ENCODE measurements at places on chromosomes 3 and 15.

DNA sequence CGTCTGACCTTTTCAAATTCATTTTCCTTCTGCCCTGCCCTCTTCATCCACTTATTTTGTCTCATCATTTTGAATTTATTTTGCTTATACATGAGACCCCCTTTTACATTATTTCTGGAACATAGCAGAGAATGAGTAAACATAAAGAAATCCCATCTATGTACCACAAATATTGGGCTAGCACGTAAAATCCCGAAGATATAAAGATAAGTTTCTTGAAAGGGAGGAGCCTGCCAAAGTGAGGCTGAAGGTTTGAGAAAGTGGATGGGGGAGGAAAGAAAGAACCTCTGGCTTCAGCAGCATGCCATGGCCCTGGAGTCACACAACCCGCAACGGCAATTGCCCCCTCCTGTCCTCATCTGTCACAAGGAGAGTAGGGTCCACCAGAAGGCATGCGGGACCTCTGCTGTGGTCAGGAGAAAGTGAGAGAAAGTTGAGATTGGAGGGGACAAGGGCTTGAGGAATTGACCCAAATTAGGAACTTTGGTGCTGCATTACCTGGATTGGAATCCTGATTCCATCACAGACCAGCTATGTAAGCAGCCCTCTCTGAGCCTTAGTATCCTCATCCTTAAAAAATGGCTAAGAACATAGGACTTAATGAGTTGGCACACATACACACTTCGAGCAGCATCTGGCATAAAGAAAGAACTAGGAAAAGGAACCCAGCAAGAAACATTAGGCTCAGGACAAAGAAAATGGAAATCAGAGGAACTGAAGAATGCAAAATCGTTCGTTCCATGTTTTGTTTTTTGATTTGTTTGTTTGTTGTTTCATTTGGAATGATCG, 53.7 kb upstream of the GYG1 start:
- no peak for DNase-seq

DNA sequence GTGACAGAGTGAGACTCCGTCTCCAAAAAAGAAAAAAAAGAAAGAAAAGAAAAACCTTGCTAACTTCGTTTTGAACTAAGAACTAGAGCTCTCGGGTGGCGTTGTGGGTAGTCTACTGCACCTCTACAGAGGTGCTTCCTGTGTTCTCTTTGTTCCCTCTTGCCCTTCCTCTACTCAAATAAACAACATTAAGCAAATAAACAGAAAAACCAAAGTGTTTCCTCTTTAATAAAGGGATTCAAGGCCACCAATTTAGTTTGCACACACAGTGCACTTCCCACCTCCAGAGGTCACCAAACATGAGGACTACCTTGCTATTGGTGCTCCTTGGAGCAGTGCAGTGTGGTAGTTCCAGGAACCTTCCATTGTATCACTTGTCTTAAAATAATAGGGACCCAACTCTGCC, 354.2 kb upstream of the TBL1XR1 start:
- DNase-seq = no peak

GRCh38 chr3:178318340-178318739, 217.9 kb upstream of the KCNMB2 start:
- no peak for DNase-seq

- DNase-seq = no peak
Observed at GRCh38 chr15:77584201-77584600, 48.5 kb downstream of the LINGO1 start.

DNA sequence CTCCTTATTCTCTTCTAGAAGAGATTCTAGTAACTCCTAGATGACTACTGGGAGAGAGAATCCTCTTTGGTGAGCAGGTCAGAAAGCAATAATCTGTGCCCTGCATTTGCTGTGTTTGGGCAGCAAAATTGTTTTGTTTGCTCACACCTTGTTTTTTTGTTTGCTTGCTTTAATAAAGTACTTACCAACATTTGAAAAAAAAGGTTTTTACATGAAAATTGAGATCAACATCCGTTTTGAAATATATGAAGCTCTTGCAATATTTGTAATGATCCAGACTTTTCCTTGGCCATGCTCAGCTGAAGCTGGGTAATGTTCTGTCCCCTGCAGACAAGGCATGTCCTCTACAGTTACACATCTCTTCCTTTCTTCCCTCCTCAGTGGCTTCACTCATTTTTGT, 62.2 kb downstream of the DIPK2A start:
- DNase-seq = no peak

DNA sequence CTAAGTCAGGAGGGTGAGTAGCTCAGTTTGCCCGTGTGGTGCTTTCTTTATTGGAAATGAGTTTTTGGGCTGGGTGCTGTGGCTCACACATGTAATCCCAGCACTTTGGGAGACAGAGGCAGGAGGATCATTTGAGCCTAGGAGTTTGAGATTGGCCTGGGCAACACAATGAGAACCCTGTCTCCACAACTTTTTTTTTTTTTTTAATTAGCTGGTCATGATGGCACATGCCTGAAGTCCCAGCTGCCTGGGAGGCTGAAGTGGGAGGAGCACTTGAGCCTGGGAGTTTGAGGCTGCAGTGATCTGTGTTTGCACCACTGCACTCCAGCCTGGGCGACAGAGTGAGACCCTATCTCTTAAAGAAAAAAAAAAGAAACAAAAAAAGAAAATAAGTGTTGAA, 174.9 kb downstream of the NSMCE3 start:
- no peak for DNase-seq

GRCh38 chr15:51600114-51600513, 22.5 kb downstream of the DMXL2 start:
- no peak for DNase-seq

DNA sequence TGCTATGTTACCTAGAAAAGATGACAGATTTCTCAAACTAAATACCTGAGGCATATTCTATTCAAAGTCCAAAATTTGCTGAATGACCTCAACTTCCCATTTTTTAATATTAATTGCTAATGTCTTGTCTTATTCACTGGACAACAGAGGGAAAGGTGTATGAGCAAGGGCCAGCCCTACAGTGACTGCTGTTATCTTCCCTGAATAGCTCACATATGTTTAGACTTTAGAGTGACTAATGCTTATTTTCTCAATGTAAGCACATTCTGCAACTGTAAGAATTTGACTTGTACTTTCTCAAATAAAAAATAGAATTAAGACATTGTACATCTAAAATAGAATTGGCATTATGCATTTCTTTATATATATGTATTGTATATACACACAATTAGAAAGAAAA, 26.5 kb upstream of the AADACL2 start:
- no peak for DNase-seq

DNA sequence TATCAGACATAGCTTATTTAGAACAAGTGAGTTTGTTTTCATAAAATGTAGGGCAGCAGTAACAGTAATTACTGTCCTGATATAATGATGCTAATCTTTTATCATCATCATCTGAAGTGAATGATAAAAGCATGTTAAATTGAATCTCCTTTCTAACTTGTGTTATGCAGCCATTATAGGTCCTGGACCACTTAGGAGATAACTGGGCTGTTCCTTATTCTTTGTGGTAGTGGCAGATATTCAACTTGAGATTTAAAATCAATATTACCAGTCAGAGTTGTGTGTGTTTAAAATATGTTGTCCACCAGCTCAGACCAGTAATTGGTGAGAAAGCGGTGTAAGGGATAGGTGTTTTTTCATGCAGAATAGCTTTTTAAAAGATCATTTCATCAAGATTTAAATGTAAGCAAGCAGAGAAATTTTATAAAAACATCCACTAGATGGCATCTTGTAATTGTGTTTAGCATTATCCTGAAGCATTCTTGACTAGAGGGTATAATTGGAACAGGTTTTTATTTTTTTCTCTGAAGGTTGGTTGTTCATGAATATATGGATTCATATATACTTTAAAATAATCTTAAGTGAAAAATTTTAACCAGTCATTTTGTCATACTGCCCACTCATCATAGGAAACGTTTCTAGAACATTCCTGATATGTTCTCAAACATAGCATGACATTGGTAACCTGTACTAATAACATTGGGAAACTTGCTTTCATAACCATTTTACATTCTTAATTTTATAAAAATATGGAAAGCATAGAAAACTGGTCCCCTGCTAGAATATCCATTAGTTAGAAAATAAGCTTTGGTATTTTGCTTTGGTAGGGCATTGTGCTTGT, 153.9 kb downstream of the BBX start:
- DNase-seq = no peak
